ENCODE measurements at places on chromosomes 16 and 17.

DNA sequence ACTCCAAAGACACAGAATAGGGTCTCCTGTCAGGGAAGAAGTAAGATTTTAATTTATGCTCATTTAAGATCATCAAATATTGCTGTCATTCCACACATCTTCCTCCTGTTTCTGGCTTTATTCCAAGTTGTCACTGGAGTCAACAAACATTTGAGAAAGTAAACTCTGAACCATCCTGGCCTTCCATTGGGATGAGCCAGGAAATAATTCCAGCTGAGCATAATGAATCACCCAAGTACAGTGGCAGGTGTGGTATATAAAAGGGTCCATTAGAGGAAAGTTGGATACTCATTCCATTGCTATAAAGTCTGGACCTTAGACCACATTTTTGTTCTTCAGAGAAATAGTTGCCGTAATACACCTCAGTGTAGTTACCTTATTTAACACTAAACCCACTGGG, 246.1 kb downstream of the SLC39A11 start:
- no peak for DNase-seq

GRCh38 chr17:81858967-81859905, 1.1 kb downstream of the P4HB start:
- no peak for DNase-seq

- DNase-seq = no peak
Measured at GRCh38 chr16:84864326-84864955, 44.7 kb downstream of the CRISPLD2 start.

- no peak for DNase-seq
Measured at GRCh38 chr16:69469807-69470561, 45.6 kb downstream of the CYB5B start.

DNA sequence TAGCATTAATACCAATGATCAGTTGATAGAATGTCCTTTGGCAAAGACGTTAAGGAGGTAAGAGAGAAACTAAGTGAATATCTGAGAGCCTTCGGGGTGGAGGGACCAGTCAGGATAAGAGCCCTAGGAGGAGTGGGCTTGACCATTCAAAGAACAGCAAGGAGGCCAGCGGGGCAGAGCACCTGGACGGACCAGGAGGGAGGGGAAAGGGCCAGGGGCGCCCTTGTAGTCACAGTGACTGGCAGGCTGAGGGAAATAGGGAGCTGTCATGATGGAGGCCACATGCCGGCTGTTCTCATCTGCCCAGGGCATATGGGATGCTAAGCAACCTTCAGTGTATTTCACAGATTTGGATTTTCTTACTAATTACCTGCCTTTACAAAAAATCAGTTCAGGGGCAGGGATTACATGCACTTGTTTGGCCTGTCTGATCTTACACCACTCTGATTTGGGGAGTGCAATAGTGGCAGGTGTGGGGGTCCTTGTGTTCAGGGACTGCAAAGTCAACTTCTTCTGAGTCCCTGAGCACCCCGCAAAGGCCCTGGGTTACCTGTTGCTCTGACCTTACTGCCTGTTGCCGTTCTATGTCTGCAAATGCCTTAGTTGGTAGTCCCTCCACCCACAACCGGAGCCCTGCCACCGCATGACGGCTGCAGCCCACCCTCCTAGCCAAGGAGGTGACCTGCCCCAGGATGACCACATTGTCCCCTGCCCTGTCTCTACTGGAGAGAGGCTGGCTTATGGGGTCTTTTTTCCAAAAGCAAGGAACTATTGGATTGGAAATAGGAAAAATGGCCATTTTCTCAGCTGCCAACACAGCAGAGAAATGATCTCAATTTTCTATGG, 10.0 kb downstream of the TMEM132E start:
- no peak for DNase-seq

GRCh38 chr16:69105501-69106361, at the start of gene HAS3:
TSS of gene HAS3 (plus strand) at chr16:69105653. CDS start at chr16:69109396, 3,743 bp downstream.
- no peak for DNase-seq

GRCh38 chr16:84266451-84266850, 26.6 kb upstream of the KCNG4 start:
- peak; percentile 39 for DNase-seq

DNA sequence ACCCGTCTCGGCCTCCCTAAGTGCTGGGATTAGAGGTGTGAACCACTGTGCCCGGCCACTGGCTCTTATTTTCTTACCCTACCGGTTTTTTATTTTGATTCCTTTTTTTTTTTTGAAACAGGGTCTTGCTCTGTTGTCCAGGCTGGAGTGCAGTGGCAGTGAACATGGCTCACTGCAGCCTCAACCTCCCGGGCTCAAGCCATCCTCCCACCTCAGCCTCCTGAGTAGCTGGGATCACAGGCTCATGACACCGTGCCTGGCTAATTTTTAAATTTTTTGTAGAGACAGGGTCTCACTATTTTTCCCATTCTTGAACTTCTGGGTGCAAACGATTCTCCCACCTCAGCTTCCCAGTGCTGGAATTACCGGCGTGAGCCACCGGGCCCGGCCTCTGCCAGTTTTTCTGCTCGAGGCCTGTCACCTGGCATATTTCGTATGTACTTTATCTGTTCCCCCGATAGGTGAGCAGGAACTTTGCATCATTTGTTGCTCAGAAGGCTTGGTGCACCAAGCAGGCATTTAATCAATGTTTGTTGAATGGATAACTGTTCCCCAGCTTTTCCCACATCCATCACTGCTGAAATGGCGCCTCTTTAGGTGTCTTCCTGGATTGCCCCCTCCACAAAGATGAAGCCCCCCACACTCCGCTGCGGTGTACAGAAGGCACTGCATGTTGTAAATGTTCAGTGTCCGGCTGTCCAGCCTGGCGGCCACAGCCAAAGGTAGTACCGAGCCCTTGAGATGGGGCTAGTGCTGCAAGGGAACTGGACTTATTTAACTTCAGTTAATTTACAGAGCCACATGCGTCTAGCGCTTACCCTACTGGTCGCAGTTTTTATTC, 858 bp upstream of the TELO2 start:
- DNase-seq = no peak

- DNase-seq = no peak
Measured at GRCh38 chr17:80671825-80672110, 127.1 kb downstream of the RPTOR start.
